ENCODE measurements at places on chromosomes 3 and 15. TPM values are rescaled to one million over a fixed set of nuclear protein-coding genes. Genes with fewer than 3 reads are reported as not detected.
A peak's percentile ranks its signal among the peaks of the same experiment; 100 is the strongest.

DNA sequence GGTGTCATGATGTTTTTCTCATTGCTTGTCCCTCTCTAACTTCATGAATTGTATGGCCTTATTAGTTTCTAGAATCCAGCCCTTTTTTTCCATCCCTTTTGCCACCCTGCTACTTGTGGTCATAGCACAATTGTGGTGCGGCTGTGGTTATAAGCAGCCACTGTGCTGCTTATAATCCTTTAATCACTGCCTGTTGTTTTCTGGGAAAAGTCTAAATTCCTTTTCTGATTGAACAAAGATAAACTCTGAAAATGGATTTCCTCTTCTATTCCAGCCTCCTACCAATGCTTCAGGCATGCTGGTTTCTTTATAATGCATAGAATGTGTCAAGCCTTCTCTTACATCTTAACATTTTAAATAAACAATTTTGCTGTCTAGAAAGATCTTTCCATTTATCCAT lies 319.5 kb downstream of the C3orf38 start:
- DNase-seq: no peak

The TMIE gene
- total RNA-seq: 0.17 TPM

GRCh38 chr3:127224118-127224517 lies 31.2 kb downstream of the PRR23E start:
- no peak for DNase-seq

The NAALADL2 gene
- total RNA-seq: 3.8 TPM

DNA sequence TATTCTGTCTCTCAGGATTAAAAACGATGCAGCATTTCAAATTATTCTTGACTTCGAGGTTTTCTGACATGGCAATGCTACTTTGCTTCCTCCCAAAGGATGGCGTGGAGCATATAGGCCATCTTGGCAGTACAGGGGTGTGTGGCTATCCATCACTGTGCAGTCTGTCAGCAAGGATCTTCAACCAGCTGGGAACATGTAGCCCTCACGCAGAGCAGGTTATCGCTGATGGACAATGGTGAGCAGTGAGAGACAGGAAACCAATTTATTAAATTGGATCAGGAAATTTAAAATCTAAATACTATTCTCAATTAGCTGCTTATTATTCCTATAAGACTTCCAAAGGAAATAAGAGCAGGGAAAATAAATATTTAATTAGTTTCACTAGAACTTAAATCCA lies 615.3 kb downstream of the OTOL1 start:
- no peak for DNase-seq

DNA sequence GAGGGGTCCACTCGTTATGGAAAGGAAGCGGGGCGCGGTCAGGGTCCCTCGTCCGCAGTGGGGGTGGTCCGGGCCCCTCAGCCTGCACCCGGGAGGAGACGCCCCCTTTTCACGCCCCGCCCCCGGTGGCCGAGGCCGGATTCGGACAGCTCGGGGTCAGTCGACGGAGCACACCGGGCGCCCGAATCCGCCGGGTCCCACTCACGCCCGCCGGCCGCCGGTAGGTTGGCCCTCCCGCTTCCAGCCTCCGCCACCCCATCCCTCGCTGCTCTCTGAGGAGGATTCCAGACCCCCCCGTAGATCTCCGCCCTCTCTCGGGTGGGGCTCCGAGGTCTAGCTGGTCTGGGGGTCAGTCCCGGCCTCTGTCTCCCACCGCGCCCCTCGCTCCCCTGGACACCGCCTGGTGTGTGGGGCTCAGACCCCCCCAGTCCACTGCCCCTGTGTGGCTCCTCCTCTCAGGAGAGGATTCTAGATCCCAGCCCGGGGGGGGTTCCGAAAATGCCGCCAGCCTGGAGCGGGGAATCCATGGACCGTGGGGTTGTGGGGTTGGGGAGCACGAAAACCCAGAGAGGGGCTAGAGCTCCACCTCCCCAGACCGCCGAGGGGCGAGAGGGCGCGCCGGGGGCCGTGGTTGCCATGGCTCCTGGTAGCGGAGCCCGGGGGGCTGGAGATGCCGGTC lies 725 bp downstream of the CHL1 start:
- DNase-seq: no peak

GRCh38 chr3:77321646-77322045 lies 281.7 kb downstream of the ROBO2 start:
- DNase-seq: no peak

GRCh38 chr3:14458434-14459275 lies 56.2 kb downstream of the SLC6A6 start:
- DNase-seq: no peak

The ACP3 gene
- 1.3 TPM for total RNA-seq

DNA sequence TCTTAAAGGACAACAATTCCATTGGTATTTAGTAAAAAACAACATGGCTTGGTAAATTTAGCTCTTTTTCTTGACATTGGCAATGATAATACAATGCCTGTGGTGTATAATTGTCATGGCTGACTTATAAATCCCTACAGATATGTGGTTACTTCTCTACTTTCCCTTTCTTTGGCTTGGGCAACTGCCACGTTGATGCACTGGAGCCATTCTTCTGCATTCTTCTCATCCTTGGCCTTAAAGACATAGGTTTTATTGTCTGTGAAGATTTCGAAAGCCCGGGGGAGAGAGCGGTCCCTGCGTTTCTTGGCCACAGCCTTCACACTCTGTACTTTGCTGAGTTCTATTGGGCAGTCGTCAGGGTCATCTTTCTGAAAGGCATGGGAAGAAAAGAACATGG lies 101.1 kb upstream of the CCNL1 start:
- DNase-seq: no peak

DNA sequence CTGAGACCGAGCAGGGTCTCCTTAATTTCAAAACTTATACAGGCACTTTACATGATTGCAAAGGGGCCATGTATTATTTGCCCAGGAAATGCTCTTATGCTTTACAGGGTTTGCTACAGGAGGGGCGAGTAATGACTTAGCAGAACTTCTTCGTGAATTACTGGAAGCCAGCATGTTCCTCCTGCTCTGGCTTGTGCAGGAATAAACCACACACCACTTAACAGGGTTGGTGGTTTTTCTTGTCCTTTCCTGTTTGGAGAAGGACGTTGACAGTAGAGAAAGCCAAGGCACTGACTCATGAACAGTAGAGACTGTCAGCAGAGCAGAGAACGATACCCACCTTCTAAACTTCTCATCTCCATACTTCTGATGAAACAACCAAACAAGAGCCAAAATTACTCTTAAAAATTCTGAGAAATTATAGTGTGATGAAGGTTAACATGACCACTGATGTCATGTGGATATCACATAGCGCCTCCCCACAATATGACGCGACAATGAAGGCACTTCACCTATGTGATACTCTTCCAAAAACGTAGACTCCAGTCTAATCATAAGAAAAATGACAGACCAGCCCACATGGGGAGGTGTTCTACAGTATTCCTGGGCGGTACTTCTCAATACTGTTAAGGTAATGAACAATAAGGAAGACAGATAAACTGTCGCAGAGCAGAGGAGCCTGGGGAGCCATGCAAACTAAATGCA lies 24.7 kb upstream of the MCTP2 start:
- DNase-seq: no peak

GRCh38 chr3:69352305-69353087 lies 33.4 kb downstream of the FRMD4B start:
- DNase-seq: no peak

DNA sequence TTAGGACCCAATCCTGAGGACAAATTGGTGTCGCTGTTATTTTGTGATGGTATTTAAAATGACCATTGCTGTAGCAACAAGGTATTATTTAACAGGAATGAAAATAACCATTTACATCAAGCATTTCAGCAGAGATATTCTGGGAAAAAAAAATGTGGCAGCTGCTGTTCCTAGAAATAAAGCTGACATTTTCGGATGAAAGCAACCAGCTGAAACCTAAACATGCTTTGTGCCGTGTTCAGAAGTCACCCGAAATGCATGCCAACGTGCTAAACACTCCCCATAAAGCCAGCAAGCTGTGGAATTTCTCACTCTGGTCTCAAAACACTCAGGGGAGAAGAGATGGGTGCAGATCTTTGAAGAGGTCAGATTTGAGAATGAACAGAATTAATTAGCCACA lies 31.5 kb upstream of the TAFA4 start:
- DNase-seq: no peak

The ATP13A3 gene
- 257 TPM for total RNA-seq

GRCh38 chr15:85559530-85559929 lies 179.1 kb downstream of the AKAP13 start:
- DNase-seq: no peak

DNA sequence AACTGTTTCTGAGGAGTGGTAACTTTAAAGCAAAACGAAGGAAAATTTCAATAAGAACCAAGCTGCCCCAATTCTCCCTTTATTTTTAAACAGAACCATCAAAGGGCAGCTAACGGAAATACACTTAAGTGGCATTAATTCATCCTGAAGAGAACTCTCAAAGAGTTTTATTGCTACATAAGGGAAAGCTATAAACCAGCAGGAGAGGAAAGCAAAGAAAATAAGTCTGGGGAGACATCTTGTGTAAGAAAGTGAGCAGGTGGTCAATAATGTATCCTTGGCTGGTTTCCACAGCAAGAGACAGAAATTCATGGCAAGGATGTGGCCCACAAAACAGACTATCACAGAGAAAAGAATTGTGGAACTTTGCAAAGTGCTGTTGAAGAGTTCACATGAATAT lies 40.0 kb upstream of the CMSS1 start:
- no peak for DNase-seq

GRCh38 chr15:71530116-71530515 lies 280.2 kb upstream of the NR2E3 start:
- DNase-seq: no peak

DNA sequence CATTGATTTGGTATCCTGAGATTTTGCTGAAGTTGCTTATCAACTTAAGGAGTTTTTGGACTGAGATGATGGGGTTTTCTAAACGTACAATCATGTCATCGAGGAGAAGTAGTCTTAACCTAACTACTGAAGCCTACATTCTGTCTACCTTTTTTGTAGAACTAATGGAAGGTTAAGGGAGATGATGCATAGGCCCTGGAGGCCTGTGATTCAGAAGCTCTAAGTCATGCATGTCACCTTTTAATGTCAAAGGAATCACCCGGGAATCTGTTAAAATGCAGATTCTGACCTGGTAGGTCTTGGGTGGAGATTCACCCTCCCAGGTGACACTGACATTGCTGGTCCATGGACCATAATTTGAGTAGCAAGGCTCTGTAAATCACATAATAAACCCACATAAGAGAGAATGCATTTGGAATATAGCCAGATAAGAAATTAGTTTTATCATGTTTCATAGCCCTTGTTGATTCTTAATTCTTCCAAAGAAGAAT lies 64.9 kb downstream of the GHSR start:
- DNase-seq: no peak

- DNase-seq: no peak
These were observed 22.1 kb downstream of the IQCH start for GRCh38 chr15:67276666-67277065.

The GPR171 gene
- 0.33 TPM for total RNA-seq

The TEX55 gene
- total RNA-seq: not detected

The LMCD1 gene
- total RNA-seq: 8.3 TPM

DNA sequence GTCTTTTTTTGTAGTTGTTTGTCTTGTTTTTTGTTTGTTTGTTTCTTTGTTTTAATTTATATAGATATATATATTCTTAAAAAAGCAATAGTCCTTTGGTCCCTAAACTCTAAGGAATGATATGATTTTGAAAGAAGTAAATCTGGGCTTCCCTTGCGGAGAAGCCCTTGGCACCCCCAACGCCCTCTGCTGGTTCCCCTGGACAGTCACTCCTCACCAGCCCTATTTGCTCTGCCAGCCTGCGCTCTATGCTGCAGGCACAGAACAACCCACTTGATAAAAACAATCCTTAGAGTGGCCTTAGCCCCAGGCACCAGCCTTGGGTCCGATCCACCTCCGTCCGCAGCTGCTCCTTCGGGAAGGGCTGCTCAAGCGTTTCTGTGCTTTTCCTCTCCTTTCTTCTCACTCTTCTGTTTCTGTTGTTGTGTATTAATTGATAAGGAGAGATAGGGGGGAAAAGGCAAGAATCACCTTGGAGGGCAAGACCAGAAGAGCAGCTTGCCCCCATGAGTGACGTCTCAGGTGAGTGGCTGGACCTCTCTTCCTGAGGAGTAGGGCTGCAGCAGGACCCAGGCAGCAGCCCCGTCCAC lies 13.7 kb upstream of the PARP6 start:
- peak; percentile 42 for DNase-seq

- no peak for DNase-seq
These were observed 30.6 kb upstream of the SLC6A1 start for GRCh38 chr3:10961921-10962320.

GRCh38 chr15:68378595-68378994 lies 53.4 kb downstream of the ITGA11 start:
- no peak for DNase-seq

DNA sequence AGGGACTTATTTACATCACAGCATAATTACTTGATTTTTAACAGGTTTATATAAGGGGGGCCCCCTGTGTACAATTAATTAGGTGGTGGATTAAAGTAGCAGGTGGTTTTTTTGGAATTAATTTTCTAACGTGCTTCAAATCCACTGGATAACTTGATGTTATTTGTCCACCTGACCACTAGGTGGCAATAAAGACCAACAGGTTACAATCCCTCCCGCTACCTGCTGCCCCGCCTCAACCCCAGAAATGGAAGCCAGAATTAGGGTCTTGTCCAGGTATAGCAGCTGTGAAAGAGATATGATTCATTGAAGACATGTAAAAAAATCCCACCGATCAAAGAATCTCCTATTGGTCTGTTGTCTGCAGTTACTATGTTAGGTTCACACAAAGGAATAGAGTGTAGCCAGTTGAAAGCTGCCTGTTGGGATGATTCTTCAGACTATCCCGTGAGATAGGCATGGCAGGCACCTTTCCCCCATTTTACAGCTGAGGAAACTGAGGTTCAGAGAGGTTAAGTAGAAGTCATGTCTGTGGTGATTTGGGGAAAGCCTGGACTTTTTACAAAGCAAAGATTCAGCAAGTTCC lies 44.0 kb downstream of the MFSD1 start:
- DNase-seq: no peak

DNA sequence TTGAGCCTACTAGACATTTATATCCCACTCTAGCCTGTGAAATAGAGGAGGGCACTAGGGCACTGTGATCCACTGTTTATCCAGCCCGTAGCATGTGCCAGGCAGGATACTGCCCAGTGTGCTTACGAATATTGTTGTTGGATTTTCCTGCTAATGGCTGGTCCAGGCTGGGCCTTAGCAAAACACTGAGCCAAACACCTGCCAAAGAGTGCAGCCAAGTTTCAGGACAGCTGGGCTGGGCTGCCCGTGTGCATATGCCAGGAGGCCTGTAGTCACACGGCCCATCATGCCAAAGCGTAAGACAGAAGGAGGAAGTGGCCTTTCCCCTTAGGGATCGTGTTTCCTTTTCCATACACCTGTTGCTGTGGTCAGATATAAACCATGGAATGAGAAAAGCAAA lies 54.5 kb upstream of the ABHD10 start:
- DNase-seq: no peak

DNA sequence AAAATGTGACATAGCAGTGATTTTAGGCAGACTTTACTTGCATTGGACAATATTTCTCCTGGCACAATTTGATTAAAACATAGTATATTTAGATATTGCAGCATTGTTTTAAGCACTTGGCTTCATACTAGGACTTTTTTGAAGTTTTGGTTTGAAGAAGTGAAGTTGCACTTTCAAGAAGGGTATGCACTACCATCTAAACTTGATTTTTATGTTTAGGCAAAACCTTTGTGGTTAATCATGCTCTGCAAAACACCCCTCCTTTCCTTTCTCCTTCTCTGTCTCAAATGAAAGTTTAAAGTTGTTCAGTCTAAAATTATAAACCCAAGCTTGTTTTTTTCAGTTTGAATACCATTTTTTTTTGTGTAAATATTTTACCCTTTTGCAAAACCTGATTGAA lies 173.8 kb downstream of the TCF12 start:
- DNase-seq: no peak

The KBTBD13 gene
- not detected for total RNA-seq

- no peak for DNase-seq
These were observed 35.7 kb downstream of the CCDC80 start for GRCh38 chr3:112605285-112605684.

Measured in liver (tissue), 10 donors.